ENCODE measurements at places on chromosomes 3 and 15.

DNA sequence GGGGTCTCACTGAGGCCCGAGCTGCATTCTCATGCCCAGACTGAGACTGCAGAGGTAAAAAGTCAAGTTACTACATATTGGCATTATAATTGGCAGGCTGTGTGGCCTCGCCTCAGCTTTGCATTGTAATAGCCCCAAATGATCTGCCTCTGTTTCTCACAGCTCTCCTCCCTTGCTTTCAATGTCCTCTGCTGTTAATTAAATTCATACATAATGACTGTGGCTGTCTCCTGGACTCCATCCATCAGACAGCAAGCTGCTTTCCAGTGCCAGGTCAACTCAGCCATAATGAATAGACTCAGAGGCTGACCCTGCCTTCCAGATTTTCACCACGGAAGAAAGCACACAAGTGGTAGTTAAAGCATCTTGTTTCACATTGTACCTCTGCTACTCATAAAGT lies 7.6 kb upstream of the RTP4 start:
- DNase-seq: no peak

GRCh38 chr3:12114251-12114650 lies 44.5 kb downstream of the TIMP4 start:
- DNase-seq: no peak

DNA sequence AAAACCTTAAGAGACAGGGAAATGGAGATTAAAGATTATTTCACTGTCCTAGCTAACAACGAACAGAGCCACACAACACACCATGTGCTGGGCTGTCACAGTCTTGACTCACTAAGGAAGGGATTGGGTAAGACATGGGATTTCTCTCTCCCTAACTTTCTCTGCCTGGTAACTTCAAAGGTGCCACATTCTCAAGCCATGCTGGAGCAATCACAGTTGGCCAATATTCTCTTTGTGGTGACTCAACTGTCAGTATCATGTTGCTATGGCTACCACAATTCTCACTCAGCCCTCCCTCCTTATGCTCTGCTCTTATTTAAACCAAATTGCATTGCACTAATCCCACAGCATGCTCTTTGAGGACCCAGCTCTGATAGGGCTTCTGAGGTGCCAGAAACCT lies 74.0 kb downstream of the OXNAD1 start:
- DNase-seq: peak; percentile 87

GRCh38 chr3:135649361-135649760 lies 316.2 kb upstream of the PPP2R3A start:
- DNase-seq: no peak
